ENCODE measurements at places on chromosomes 16 and 17. TPM values are rescaled to one million over a fixed set of nuclear protein-coding genes. Genes with fewer than 3 reads are reported as not detected.

KRTAP16-1 gene
- not detected for total RNA-seq

CORO1A gene
- 70.0 TPM for total RNA-seq

CCL23 gene
- 26.5 TPM for total RNA-seq

DNA sequence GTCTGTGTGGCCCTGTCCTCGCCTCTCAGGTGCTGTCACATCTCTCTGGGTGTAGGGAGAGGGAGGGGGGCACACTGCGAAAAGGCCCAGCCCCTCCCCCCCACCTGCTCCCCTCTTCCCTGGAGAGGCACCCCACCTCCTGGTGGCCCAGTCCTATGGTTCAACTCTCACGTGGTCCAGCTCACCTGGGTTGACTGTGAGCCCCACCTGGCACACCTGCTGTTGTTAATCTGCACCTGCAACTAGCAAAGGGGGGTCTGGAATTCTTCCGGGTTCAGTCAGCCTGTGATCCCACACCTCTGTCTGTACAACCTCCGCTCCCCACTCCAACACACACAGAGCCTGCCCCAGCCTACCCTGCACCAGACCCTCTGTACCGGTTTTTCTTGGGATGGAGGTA, 2.0 kb upstream of the SYNGR2 start:
- DNase-seq, result no peak

DNA sequence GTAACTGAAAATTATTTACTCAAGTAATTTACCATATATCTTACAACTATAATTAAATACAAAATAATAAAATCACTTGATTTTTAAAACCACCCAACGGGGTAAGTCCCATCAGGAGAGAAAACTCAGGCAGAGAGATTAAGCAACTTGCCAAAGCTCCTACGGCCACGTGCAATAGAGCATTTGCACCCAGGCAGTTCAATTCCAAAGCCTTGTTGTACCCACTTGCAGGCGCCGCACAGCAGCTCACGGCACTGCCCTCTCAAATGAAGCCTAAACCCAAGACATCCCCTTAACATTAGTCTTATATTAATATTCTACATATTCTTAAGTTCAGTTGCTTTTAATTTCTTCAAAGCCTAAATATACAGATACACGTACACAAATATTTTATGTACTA, 75.7 kb downstream of the SPAG9 start:
- DNase-seq, result no peak

- no peak for DNase-seq
These were observed 74.9 kb downstream of the VAT1L start for GRCh38 chr16:77863250-77863649.

GRCh38 chr16:69118994-69119393, 13.4 kb downstream of the CHTF8 start:
- DNase-seq, result peak; percentile 32

DNA sequence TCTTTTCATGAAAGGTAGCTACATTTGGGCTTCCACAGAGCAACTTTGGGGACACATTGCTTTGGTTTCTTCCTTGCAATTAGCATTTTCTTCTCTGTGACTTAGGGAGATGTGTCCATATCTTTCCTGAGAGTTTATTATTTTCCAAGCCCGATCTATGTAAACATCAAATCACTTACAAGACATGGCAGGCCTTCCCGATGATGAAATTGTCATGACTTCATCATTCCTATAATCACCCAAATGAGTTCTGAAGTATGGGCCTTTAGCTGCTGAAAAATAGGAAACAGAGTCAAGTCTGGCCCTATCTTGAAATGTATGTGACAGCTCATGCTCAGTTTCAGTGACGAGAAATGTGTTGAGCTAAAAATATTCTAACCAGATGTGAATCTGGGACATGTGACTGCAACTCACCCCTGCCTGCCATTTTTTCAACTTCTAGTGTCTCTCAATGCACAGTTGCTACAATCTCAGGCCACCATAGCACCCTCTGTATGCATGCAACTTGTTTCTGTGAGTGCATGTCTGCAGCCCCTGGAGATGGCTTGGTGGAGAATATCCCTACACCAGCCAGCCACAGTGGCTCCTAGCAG, 199.6 kb upstream of the MAF start:
- no peak for DNase-seq

Data from upper lobe of right lung (tissue), 1 donor.